Ammon's horn (tissue), 1 donor: ENCODE measurements at places on chromosomes 6 and 20.
A peak's percentile ranks its signal among the peaks of the same experiment; 100 is the strongest.

DNA sequence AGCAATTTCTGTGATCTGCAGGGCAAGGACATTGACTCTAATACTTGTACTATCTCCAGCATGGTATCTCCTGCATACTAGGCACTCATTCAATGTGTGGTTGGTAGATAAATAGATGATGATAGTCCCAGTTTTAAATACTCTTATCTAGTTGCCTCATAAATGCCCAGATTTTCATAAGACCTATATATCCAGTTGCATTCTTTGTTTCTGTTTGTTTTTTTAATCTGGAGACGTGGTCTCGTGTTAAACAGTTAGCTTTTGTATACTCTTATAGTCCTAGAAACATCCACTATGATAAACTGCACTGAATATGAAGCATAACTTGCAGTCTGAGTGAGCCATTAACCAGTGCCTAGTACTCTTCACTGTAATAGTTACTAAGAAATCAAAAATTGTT, 35.5 kb upstream of the SUMO4 start:
- DNase-seq = no peak

DNA sequence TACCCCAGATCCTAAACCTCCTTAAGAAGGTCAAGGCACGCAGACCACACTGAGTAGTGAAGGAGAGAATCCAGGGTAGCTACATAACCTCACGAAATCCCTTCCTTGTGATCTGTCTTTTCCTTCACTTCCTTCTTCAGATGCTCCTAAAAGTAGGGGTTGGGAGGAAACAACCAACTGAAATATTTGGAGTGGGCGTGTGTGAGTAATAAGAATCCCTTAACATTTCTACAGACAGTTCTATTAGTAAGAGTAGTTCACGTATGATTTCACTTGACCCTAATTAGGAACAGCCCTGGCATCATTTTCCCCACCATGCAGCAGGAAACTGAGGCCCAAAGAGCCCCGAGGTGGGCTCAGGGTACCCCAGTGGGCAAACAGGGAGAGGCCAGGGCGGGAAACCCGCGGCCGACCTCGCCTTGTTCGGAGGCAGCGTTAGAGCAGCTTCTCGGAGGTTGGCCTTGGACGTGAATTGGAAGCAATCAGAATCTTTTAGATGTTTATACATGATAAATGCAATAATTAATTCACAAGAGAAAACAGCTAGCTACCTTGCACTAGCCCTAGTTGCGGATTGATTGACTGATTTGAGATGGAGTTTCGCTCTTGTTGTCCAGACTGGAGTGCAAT, 859 bp upstream of the RAE1 start:
- DNase-seq = no peak

- DNase-seq = no peak
Observed at GRCh38 chr20:56376331-56376730, 15.7 kb downstream of the AURKA start.

- DNase-seq = no peak
Observed at GRCh38 chr20:40809361-40809760, 120.3 kb upstream of the MAFB start.

DNA sequence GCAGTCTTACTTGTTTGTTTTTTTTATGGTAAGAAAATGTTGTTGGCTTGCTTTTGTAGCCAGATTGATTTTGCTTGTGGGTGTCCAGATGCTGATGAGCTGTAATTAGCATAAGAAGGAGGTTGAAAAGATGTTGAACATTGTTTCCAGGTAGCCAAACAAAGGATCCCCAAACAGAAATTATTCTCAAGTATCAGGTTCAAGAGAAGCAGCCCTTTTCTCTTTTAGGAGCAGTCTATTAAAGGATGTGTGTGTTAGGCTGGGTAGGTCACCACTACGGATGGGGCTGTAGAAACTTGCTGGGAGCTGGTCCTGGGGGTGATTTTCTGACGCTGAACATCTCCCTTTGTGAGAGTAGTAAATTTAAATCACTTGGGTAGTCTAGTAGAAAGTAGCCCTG, 86.9 kb upstream of the VSTM2L start:
- no peak for DNase-seq

- DNase-seq = no peak
Observed at GRCh38 chr20:2151858-2152281, 50.2 kb downstream of the STK35 start.

- no peak for DNase-seq
Observed at GRCh38 chr6:150636808-150637207, 37.1 kb downstream of the PLEKHG1 start.

DNA sequence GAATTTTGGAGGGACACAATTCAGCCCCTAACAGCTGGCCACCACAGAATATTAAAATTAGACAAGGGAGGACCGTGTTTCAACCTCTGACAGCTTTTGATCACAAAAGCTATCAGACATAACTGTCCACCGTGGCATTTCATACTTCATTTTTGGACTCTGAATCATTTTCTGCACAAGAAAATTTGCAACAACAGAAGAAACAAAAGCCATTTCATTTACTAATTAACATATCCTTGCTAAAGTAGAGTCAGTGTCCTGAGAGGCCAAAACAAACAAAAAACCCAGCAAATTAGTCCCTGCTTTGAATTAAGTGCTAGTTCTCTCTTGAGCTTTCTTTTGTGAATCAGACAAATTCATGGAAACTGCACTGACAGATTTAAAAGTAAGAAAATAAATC, 17.6 kb upstream of the COL12A1 start:
- DNase-seq = no peak

GRCh38 chr6:35008858-35009257, 119.8 kb downstream of the ANKS1A start:
- peak; percentile 90 for DNase-seq

GRCh38 chr6:14440940-14441781, 323.6 kb downstream of the CD83 start:
- DNase-seq = peak; percentile 47

- DNase-seq = no peak
Observed at GRCh38 chr6:7438011-7438410, 48.4 kb downstream of the RIOK1 start.

DNA sequence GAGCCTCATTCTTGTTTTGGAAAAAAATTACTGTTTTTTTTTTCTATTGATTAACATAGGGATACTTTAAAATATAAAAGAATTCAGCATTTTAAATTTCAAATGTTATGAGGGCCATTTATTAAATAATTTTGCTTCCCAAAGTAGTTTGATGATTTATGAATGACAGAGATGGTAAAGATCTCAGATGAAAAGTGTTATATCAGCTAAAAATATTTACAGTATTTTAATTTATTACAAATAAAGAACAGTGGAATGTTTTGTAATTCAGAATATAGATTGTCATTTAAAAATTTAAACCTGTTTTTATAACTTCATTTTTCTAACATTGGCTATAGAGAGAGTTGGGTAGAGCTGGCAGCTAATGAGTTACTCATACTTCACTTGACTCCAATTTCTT, 256.0 kb downstream of the TPBG start:
- DNase-seq = no peak

DNA sequence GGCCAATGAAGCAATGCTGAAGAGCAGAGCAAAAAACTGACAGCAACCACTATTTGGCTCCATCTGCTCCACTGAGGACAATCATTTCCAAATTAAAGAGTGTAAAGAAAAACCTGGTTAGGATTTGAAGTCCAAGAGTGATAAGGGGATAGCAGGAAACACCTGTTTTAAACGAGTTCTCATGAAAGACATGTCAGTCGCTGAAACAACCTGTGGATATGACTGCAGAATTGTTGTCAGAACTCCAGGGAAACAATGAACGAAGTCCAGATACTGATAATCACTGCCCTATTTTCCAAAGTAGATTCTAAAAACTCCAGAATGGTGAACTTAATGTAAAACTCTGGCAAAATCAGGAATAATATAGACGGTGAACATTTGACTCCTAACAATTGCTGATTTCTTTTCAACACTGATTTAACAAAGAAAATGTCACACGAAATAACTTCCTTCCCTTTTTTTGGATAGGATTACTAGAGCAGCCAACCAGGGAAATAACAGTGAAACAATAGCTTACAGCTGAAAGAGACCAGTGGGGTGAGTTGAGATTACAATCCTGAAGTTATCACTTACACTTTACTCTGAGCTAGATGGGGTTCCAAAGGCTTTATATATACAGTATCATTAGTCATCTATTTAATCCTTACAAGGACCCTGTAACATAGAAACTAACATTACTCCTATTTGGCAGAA, 83.7 kb downstream of the ELOVL5 start:
- DNase-seq = no peak

GRCh38 chr20:21396599-21397340, 556 bp downstream of the NKX2-4 start:
- no peak for DNase-seq

DNA sequence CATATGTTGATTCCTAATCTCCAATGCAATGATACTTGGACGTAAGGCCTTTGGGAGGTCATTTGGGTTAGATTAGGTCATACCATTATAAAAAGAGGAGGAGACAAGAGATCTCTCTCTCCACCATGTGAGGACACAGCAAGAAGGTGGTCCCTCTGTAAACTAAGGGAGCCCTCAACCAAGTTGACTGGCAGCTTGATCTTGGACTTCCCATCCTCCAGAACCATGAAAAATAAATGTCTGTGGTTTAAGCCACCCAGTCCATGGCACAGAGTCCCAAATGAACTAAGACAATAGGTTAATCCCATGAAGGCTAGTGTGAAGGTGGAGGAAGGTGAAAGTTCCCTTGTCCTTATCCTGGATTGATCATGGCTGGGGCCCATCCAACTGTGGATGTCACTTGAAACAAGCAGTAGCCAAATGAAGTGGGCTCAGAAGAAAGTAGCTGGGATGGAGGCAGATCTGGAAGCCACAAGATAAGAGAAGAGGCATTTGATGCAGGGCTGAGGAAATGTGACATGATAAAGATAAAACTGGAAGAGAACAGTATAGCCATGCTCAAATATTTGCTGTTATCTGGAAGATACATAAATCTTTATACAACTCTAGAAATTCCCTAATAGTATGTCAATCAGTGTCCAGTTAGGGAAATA, 99.9 kb downstream of the BANF2 start:
- no peak for DNase-seq

GRCh38 chr6:8499540-8499939, 64.2 kb upstream of the SLC35B3 start:
- DNase-seq = peak; percentile 32

- peak; percentile 69 for DNase-seq
Observed at GRCh38 chr6:27871924-27872638, 40.1 kb downstream of the OR2B2 start.

GRCh38 chr20:37853823-37854375, 49.0 kb upstream of the VSTM2L start:
- no peak for DNase-seq

DNA sequence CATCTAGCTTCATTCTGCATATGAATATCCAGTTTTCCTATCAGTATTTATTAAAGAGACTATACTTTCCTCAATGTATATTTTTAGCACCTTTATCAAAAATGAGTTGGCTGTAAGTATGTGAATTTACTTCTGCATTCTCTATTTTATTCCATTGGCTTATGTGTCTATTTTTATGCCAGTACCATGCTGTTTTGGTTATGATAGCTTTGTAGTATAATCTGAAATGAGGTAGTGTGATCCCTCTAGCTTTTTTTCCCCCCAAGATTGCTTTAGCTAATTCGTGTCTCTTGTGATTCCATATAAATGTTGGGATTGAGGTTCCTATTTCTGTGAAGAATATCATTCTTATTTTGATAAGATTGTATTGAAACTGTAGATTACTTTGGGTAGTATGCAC, 469.1 kb upstream of the MAP3K7 start:
- DNase-seq = no peak

GRCh38 chr6:2582268-2582667, 168.5 kb downstream of the MYLK4 start:
- no peak for DNase-seq

DNA sequence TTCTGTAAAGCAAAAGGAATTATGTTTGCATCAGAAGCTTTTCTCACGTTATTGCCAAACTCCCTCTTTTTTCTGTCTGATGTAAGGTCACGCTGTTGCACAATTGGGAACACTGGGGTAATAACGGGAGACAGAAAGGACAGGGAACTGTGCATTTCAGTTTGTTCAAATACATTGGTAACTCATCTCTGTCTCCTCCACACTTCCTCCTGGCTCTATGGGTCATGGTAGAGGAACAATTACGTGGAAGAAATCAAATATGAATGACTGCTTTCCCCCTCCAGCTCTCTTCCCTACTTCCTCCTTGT, 132.2 kb upstream of the TNFAIP3 start:
- peak; percentile 4 for DNase-seq

GRCh38 chr6:148367411-148368024, 24.9 kb downstream of the SASH1 start:
- peak; percentile 34 for DNase-seq

DNA sequence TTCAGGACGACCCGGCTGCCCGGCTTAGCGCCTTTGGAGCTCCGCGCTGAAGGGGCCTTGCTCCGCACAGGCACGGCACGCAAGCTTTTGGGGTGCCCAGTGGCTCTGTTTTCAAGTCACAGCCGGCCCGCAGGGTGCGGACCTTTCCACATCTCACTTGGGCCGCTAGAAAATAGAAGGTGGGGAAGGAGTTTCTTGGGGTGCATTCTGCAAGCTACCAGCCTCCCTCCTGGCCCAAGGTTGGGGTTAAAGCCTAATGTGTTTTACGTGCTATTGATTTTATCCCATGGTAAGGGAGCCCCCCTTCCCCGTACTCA, 561 bp downstream of the KAT14 start:
- DNase-seq = no peak

DNA sequence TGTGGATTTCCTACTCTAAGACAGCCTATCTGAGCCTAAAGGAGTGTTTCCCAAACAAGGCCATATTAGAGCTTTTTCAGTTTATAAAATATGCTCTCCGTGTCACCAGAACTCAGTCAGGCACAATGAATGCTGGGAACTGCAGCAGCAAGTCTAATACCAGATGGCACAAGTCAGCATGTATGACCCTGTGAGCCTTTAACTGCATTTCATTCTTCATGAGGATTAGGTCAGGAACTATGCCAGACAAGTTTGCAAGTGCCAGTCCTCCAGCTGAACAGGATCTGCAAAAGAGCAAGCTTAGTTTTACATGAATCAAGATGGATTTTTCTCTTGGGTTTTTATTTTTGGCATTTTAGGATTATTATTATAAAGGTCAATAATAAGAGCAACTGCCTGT, 66.7 kb upstream of the SAMD5 start:
- DNase-seq = no peak

DNA sequence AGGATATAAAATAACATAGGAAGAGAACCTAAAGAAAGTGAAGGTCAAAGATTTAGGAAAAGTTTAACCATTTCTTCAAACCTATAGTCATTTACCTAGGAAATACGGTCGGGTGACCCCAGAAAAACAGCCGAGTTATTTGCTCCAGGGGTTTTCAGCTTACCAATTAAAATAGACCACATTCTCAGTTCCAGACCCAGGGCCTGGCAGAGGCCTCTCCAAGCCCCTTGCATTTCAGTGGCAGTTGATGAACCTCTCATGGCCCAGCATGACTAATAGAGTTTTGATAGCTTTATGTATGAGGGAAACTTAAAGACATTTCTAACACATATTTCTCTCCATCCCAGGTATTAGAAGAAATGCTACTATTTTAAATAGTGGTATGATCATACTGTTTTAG, 113.5 kb downstream of the OGFRL1 start:
- no peak for DNase-seq

GRCh38 chr6:37039958-37040357, 34.5 kb downstream of the FGD2 start:
- no peak for DNase-seq

- no peak for DNase-seq
Observed at GRCh38 chr20:16005915-16006493, 567.2 kb downstream of the KIF16B start.
